Nephron progenitor cell (in vitro differentiated cells): ENCODE measurements at places on chromosomes 11 and 22.
A peak's percentile ranks its signal among the peaks of the same experiment; 100 is the strongest.

GRCh38 chr11:123690485-123690884, 36.1 kb upstream of the SCN3B start:
- DNase-seq, result no peak

DNA sequence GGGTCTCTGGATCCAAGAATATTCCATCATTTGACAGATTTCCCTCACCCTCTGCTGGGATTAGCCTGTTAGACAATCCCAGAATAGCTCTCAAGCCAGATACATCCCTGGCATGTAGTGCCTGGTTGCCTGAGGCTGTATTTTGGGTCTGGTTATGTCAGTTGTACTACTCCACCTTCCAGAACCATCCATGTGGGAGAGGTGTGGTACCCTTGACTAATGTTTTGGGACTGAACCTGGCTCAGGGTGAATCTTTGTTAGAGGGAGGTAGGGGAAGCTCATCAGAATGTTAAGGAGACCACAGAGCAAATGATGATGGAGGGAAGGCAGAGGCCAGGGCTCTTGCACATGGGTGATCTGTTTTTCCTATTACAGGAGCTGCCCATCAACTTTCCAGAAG, 5.2 kb downstream of the C11orf52 start:
- no peak for DNase-seq

DNA sequence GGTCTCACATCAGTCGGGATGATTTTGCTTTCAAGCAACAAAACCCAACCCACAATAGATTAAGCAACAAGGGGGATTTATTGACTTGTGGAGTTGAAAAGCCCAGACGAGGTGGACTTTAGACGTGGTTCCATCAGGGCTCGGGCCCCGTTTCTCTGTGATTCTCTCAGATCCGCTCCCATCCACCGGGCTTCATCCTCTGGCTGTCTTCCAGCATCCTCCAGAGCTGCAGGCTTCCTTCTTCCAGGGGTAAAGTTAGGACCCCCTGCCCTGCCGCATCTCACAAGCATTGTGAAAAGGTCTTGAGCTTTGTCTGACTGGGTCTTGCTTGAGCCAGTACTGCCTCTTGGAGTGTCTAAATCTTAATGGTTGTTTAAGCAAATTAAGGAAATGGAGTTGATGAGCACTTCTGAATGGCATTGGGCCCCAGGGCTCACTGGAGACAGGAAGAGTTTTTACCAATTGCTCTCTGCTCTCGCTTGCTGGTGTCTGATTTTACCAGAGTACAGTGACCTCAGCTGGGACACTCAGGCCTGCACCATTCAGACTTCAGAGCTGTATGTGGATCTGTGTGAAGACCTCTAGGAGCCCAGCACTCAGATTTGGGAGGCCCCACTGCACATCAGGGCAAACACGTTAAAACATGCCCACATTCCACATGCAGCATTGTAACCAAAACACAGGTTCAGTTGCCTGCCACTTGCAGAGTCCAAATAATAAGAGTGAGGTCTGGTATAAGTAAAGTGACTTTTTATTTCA, 13.5 kb upstream of the FTH1 start:
- DNase-seq, result no peak

- DNase-seq, result no peak
These were observed 7.5 kb downstream of the C11orf24 start for GRCh38 chr11:68264244-68264643.

DNA sequence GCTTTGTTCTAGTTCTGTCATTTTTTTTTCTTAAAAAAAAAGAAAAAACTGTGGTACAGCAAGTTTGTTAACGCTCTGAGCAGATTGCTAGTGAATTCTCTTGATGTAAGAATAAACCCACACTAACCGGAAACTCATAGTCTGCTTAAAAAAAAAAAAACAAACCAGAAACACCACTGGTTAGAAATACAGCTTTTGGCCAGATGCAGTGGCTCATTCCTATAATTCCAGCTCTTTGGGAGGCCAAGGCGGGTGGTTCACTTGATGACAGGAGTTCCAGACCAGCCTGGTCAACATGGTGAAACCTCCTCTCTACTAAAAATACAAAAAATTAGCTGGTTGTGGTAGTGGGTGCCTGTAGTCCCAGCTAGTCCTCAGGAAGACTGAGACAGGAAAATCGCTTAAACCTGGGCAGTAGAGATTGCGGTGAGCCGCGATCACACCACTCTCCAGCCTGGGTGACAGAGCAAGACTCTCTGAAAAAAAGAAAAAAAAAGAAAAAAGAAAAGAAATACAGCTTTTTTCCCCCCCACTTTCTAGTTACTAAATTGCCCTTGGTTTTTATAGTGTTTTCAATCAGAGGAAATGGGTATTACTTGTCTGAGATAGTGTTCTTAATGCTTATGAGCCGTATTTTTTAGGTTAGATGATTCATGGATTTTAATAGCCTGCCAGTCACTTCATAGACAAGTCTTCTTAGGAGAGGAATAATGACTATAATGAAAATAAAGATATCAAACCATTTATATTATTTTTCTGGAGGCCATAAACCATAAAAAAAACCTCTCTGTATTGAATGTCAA, 222.8 kb downstream of the DDX10 start:
- DNase-seq, result no peak

DNA sequence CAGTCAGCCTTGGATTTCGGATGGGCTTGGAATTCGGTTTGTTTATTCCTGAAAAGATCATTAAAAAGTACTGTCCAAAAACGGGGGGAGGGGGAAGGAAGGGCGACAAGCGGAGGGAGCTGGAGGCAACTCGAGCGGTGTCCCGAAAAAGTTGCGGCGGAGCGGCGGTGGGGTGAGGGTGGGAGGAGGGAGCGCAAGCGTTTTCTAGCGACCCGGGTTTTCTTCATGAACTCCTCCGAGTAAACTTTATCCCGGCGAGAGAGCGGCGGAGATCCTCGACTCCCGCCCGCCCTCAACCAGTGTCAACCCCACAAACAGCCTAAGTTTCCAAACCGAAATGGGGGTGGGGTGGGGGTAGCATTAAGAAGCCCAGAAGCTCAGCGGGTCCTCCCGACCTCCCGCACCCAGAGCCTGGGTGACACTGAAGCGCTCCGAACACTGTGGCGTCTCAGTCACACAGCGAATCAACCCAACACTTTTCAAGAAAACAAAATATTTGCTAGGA, 133.0 kb upstream of the C11orf58 start:
- DNase-seq, result peak; percentile 57

- DNase-seq, result no peak
These were observed 54.7 kb upstream of the SLC25A1 start for GRCh38 chr22:19233189-19233661.

GRCh38 chr22:37708580-37709444, 12.0 kb downstream of the TRIOBP start:
- DNase-seq, result no peak
